Body of pancreas (tissue), 4 donors: ENCODE measurements at places on chromosomes 6 and 20. TPM values are rescaled to one million over a fixed set of nuclear protein-coding genes. Genes with fewer than 3 reads are reported as not detected.

The ATRN gene
- 17.6 TPM for total RNA-seq

The CNBD2 gene
- 8.0 TPM for total RNA-seq

The MYCT1 gene
- 4.6 TPM for total RNA-seq

The DZANK1 gene
- 1.6 TPM for total RNA-seq

The RHAG gene
- not detected for total RNA-seq

The PRR18 gene
- not detected for total RNA-seq

The ATP6V1G2 gene
- not detected for total RNA-seq

The FHL5 gene
- 4.9 TPM for total RNA-seq
